ENCODE measurements at places on chromosomes 7 and 10.

DNA sequence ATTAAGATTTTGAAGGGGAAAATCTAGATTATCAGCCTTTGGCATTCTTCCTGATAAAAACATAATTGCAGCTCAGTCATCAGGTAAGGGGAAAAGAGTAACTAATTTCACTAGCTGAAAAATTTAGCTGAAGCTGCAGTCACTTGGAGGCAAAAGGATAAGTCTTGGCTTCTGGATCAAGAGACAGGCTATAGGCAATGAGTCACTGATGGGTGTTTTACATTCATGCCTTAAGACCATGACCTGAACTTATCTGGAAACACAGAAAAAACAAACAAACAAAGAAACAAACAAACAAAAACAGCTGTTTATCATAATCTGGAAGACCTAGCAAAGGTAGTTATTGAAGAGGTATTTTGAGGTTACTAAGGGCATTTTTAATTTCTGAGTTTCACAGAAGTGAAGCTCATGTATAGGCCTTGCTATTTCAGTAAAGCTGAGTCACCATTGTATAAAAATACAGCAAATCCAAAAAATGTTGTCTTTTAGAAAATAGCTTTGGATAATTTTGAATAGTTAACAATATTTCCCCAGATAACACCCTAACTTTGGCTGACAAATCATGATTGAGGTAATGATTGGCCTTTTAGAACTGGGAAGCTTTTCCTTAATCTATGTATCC, 40.3 kb downstream of the ZNF22 start:
- no peak for DNase-seq

DNA sequence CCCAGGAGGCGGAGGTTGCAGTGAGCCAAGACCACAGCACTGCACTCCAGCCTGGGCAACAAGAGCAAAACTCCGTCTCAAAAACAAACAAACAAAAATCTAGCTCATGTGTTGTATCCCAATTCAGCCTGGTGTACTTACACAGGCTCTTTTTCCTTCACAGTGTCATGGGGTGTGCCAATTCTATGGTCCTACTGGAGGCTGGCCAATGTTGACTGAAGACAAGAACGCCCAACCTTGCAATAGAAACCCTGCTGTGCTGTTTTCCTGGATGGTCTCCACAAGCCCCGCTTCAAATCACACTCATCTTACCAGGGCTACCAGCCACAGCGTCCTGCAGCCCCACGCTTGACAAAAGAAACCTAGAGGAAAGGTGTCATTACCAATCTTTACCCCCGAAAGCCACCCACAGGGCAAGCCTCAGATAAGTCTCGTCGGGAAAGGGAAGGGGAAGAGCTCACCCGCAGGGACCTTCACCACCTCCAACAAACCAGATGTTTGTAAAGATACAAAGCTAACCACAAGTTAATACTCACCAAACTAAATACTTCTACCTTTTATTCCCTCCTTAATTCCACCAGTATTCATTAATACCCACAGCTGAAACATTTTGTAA, 64.8 kb downstream of the TNS3 start:
- no peak for DNase-seq

DNA sequence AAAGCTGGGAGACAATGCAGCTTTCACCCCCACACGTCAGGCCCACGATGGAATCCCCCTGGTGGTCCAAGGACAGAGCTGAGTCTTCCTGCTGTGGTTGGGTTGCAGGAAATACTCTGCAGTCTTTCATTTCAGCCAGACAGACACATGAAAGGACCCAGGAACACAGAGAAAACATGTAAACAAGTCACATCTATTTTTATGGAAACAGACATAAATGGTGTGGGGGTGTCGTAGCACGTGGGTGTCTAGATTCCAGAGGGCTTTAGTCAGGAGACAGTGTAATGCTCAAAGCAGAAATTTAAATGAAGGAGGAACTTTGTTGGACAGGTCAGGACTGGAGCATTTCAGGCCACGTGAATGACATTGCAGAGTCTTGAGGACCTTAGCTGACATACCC, 444.6 kb downstream of the SUGCT start:
- DNase-seq = no peak

- no peak for DNase-seq
Observed at GRCh38 chr7:85185424-85186082, 1.3 kb downstream of the SEMA3D start.

GRCh38 chr7:1884583-1885350, 214.7 kb downstream of the ELFN1 start:
- no peak for DNase-seq

GRCh38 chr7:146926841-146927240, 810.2 kb downstream of the CNTNAP2 start:
- DNase-seq = no peak

- no peak for DNase-seq
Observed at GRCh38 chr7:98571986-98572385, 45.1 kb upstream of the NPTX2 start.

DNA sequence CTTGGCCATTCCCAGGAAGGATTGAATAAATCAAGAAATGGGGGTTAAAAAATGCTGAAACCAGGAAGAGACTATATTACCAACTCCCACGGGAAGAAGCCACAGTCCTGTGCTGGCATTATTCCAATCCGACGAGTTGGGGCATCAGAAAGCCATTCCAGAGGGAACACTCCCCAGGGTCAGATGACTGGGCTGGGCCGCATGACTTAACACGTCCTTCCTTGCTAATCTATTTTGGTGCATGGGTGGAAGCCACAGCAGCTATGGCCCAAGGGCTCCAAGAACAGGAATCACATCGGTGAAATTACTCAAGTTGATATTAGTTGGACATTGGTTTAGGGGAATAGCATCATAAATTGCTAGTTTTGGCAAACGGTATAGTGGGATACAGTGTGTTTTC, 592.9 kb upstream of the NRP1 start:
- DNase-seq = no peak

GRCh38 chr7:29345590-29345989, 151.0 kb downstream of the CHN2 start:
- DNase-seq = no peak

DNA sequence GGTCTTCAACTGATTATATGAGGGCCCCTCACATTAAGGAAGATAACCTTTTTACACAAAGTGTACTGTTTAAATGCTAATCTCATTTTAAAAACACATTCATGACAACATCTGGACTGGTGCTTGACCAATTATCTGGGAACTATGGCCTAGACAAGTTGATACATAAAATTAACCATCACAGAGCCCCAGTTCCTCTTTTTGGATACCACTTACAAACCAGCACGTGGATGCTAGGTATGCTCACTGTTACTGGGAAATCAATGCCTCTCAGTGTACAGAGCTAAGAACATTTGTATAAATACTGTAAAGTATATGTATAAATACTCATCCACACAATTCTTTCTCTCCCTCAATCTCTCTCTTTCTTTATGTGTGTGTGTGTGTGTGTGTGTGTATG, 1217.8 kb upstream of the LRRTM3 start:
- no peak for DNase-seq

- DNase-seq = no peak
Observed at GRCh38 chr10:98881789-98882188, 353.9 kb downstream of the HPSE2 start.

DNA sequence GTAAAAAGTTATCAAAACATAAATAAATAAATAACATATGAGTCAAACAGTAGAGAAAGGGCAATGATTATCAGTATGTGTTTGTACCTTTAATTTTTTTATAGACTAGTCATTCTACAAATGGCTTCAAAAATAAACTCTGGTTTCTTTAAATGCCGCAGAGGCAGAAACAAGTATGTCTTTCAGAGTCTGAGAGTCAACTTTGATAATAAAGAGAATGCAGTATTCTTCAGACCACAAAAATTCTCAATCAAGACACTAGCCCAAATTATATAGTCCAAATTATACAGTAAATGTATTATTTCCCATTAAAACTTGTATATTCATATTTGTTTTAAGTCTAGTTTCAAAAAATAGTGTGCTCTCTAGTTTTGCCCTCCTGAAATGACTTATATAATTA, 1142.3 kb downstream of the NXPH1 start:
- DNase-seq = no peak

GRCh38 chr7:17668122-17668521, 272.2 kb downstream of the SNX13 start:
- DNase-seq = no peak

Measured in T-helper 2 cell (primary cell).